ENCODE measurements at places on chromosomes 5 and 9.

DNA sequence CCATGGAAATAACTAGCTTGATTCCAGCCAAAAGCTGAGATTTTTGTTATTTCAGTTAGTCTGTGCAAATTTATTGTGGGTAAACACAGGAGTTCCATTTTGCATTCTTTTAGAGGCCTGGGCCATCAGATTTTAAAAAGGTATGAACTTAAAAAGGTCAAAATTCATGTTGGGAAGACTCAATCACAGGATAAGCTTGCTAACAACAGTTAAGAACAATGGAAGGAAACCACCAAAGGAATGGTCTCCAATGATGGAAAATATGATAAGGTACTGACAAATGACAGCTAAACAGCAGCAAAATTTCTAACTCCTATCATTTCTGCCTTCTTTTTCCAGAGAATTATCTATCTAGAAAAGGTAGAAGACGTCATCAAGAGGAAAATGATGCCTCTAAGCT, 16.0 kb downstream of the ABITRAM start:
- no peak for DNase-seq

- DNase-seq: peak; percentile 55
Observed at GRCh38 chr9:93071464-93071863, 13.0 kb downstream of the SUSD3 start.

DNA sequence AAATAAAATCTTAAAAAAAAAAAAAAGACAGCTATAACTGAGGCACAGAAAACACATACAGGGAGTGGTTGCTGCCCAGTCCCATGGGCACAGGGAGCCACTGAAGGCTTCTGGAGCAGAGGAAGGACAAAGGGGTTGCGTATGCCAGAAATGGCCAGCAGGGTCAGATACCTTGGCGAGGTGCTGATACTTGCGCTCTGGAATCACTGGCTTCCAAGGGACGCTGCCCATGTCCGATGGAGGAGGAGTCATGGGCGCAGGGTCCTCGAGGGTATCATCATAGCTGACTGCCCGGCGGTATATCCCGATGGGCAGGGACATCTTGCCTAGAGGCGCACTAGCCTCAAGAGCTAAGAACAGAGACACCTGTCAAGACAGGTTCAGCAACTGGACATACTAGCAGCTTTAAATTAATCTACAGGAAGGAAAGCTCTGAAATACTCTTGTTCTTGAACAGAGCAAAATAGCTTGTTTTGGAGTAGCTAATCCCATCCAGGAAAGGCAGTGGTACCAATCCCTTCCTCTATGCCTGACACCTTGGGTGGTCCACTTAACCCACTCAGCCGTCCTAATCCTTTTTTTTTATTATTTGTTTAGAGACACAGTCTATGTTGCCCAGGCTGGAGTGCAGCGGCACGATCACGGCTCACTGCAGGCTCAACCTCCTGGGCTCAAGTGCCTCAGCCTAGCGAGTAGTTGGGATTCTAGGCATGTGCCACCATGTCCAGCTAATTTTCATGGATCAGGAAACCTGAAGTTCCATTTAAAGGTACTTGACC, 6.0 kb downstream of the KIAA1191 start:
- no peak for DNase-seq

DNA sequence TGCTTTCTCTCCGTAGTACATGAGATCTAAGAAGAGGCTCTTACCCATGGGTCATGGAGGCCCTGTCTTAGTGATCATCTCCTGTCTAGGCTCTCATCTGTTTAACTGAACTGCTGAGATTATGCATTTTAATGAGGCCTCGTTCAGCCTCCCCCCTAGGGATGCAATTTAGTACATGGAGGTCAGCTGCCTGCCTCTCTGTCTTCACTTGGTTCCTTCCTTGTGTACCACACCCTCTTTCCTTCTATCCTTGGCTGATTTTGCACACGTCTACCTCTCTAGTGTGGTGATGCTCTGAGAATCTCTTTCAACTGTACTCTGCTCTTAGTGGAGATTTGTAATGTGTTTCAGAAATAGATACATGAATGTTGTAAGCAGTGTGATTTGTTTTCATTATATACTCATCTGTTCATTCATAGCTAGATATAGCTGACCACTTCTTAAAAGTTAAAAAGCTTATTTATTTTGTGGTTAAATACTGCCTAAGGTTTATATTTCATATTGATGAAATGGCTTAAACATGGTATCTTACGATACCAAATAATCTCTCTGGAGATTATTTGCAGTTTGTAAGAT, 3.5 kb upstream of the ACTBL2 start:
- DNase-seq: no peak

DNA sequence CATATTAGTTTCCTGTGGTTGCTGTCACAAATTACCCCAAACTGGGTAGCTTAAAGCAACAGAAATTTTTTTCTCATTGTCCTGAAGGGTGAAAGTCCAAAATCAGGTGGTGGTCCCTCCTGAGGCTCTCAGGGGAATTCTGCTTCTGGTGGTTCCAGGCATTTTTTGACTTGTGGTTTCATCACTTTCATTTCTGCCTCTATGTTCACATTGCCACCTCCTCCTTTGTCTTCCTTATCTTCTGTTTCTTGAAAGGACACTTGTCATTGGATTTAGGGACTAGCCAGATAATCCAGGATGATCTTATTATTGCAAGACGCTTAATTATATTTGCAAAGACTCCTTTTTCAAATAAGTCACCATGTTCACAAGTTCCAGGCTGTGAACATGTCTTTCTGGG, 43.2 kb downstream of the KCNMB1 start:
- no peak for DNase-seq

DNA sequence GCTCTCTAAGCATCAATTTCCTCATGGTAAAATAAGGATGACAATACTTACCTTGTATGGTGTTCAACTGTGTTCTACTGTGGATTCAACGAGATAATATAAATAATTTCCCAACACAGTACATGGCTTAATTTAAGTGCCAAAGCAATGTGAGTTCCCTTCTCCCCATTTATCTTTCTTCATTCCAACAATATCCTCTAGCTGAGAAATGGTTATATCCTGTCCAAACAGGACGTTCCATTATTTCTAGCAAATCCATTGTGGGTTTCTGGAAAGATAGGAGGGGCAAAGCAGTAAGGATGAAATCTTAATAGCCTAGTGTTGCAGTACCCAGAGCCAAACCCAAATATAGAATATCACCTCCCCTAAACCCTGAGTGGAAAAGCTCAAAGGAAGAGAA, 22.0 kb downstream of the ABCA1 start:
- DNase-seq: no peak

- no peak for DNase-seq
Observed at GRCh38 chr5:86986837-86987236, 280.8 kb upstream of the RASA1 start.

GRCh38 chr5:121982893-121983285, 21.1 kb downstream of the SRFBP1 start:
- DNase-seq: no peak

Measured in activated T-cell treated with anti-CD3 and anti-CD28 coated beads, Interleukin-2, amount 50 U/mL, for 48 hours (primary cell).